ENCODE measurements at places on chromosomes 1 and 21.

GRCh38 chr1:48236716-48237470 is 14.4 kb downstream of the SLC5A9 start:
- no peaks in the 10 kb centered on the region for H3K27me3 ChIP-seq
- H3K36me3 ChIP-seq = no peaks in the 10 kb centered on the region
- H3K4me3 ChIP-seq = no peak overlapping the region
- no peak overlapping the region for H3K27ac ChIP-seq
- no peak for DNase-seq
- no peaks in the 10 kb centered on the region for H3K4me1 ChIP-seq

DNA sequence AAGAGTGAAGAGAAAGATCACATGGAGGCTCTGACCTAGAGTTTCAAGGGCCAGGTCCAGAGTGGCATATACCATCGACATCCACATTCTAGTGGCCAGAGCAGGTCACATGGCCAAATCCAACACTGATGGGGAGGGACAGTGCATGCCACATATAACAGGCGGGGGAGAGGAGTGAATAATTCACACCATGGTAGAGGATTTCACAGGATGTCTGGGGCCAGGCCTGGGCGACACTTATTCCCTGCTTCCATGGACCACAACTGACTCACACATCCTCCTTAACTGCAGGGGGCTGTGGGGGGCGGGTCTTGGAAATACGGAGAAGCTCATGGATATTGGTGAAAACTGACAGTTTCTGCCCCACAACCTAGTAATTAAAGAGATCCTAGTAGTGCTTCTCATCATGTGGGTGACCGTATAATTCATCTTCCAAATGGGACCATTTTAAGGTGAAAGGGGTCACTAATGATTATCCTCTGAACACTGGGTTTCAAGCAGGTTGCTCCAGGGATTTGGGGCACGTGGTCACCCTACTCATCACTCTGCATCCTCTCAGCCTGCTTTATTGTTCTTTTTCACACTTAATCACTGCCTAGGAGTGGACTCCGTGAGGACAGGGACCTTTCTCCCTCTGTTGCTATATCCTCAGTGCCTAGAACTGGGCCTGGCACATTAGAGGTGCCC is 44.0 kb downstream of the IGSF21 start:
- H3K4me3 ChIP-seq = no peak overlapping the region
- no peaks in the 10 kb centered on the region for H3K36me3 ChIP-seq
- no peak overlapping the region for H3K27ac ChIP-seq
- H3K27me3 ChIP-seq = no peaks in the 10 kb centered on the region
- DNase-seq = no peak

DNA sequence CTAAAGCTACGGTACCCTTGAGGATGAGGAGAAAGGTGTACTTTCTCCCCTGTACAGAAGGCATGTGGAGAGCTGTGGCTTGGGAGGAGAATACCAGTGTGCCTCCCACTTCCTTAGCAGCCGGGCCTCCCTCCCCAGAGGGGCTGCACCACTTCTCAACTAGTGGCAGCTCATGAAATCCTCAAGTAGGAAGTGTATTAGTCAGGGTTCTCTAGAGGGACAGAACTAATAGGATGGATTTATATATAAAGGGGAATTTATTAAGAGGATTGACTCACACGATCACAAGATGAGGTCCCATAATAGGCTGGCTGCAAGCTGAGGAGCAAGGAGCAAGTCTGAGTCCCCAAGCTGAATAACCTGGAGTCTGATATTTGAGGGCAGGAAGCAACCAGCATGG is 53.1 kb upstream of the PPP2R5A start:
- no peaks in the 10 kb centered on the region for H3K36me3 ChIP-seq
- no peak overlapping the region for H3K4me3 ChIP-seq
- H3K4me1 ChIP-seq = no peaks in the 10 kb centered on the region
- no peak overlapping the region for H3K27ac ChIP-seq
- no peaks in the 10 kb centered on the region for H3K27me3 ChIP-seq

DNA sequence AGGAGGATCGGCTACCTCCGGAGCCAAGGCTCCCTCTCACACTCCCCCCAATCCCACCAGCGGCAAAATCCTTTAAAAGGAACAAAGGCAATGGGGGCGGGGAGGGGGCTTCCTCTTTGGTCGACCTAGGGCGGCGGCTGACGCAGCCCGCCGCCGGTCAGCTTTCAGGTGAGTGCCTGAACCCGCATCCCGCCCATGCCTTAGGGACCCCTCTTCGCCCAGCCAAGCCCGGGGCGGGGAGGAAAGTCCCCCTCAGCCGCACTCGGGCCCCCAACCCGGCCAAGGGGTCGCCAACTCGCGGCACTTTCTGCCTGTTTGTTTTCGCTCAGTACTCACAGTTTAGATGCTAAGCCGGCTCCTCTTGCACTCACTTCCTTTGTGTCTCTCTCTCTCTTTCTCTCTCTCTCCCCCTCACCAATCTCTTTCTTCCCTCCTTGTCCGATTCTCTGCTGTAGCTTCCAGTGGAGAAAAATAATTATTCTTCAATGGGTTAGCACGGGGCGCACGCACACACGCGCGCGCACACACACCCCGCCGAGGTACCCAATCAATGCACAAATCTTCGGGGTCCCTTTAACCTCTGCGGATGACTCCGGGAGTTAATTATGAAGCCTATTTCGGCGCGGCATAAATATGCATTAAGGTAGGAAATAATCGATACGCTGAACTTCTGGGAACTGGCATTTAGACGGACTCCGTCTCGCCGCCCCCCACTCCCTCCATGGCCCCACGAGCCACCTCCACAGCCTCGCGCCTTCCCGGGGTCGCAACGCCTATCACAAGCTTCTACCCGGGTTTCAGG is at the start of gene BLACAT1:
Gene BLACAT1 (minus strand): TSS at position 465 of the 802 bp plus-strand sequence.
- H3K4me1 ChIP-seq = peaks cover 26% of the 10 kb centered on the region
- no peaks in the 10 kb centered on the region for H3K36me3 ChIP-seq
- DNase-seq = no peak
- H3K27me3 ChIP-seq = peaks cover 4% of the 10 kb centered on the region
- no peak within 1 kb of the TSS for H3K27ac ChIP-seq
- H3K4me3 ChIP-seq = no peak within 1 kb of the TSS

- no peaks in the 10 kb centered on the region for H3K4me1 ChIP-seq
- H3K4me3 ChIP-seq = no peak overlapping the region
- no peaks in the 10 kb centered on the region for H3K36me3 ChIP-seq
- H3K27me3 ChIP-seq = no peaks in the 10 kb centered on the region
- DNase-seq = no peak
- H3K27ac ChIP-seq = no peak overlapping the region
Measured at GRCh38 chr1:67432745-67433144, 2.5 kb upstream of the SERBP1 start.

DNA sequence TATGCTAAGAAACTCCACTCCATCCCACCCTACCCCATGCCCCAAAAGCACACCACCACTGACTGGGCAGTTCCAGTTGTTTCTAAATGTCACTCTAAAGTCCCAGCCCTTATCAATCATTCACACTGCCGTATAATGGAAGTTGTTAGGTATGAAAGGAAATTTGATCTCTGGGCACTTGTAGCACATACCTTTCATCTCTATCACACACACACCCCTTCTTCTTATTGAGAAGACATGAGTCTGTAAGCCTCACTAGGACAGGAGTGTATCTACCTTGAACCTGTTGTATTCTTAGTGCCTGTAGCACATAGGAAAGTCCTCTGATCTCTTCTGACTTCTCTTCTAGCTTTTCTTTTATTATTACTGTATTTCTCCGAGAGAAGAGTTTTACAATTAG is 22.3 kb upstream of the DHX9 start:
- no peaks in the 10 kb centered on the region for H3K27me3 ChIP-seq
- DNase-seq = no peak
- H3K36me3 ChIP-seq = peaks cover 84% of the 10 kb centered on the region
- H3K4me3 ChIP-seq = no peak overlapping the region

GRCh38 chr1:25971811-25972180 is 26.1 kb downstream of the PAFAH2 start:
- H3K4me3 ChIP-seq = no peak overlapping the region
- no peak overlapping the region for H3K27ac ChIP-seq
- no peak for DNase-seq
- no peaks in the 10 kb centered on the region for H3K4me1 ChIP-seq
- peaks cover 7% of the 10 kb centered on the region for H3K36me3 ChIP-seq

All from tibial nerve (tissue), 4 donors.